G401 (cell line): ENCODE measurements at places on chromosomes 12 and 14.

GRCh38 chr14:64707661-64708060, 3.4 kb downstream of the PLEKHG3 start:
- no peak for DNase-seq

DNA sequence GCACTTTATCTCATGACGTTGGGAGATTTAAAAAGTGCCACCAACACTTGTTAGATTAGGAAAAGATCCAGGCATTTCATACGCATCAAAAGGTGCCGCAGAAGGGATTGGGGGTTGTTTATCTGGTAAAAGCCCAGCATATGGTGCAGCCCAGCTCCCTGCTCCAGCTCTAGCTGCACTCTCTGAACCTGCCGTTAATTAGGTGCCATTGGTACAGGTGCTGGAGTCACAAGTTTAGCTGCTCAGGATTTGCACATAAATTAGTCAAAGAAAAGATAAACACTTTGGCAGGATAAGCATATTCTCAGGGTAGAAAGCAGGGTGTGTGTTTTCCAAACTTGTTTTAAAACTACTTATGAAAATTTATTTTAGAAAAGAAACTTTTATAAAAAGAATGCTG, 932.6 kb upstream of the TMEM132C start:
- peak; percentile 84 for DNase-seq

DNA sequence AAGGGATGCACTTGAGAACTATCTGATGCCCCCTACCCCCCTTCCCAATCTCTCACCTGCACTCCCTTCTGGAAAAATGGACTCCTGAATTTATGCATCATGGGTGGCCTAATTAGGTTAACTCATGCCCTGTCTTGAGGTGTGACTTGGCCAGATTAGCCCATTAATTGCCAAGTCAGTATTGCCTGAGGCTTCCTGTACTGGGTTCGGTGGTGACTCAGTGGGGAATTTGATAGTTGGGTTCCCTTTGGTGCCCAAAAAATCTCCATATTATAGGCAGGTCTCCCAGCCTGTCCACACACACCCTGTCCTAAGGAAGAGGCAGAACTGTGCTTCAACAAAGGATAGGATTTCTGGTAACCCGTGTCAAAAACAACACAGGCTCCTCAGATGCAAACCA, 146.1 kb downstream of the CHST11 start:
- no peak for DNase-seq

DNA sequence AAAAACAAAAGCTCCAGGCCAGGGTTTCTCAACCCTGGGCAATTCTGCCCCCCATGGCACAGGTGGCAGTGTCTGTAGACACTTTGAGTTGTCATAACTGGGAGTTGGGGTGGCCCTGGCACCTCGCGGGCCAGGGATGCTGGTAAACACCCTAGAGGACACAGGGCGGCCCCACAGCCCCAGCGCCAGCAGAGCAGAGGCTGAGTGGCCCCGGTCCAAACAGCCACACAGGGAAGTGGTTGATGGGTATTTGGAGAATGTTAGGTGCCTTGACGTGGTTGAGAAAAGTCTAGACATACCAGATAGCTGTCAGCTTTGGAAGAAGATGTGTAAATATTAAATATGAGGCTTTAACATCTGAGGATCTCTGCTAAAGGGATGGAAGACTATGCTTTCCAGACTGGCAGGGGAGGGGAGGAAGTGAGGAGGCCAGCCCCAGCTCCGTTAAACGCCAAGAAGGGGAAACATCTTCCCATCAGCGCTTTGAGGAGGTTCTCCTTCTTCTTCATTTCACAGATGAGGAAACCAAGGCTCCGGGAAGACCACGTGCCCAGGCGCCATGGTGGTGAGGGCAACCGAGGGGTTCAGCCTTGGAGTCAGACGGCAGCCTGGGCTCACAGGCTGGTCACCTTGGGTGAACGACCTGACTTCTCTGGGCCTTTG, 103.7 kb downstream of the SCARB1 start:
- DNase-seq, result no peak

- no peak for DNase-seq
These were observed 27.8 kb upstream of the NEDD1 start for GRCh38 chr12:96879301-96879700.

- DNase-seq, result no peak
These were observed 3.0 kb upstream of the GARIN2 start for GRCh38 chr14:67186172-67186768.

- DNase-seq, result no peak
These were observed 129.8 kb downstream of the TBX5 start for GRCh38 chr12:114275932-114276785.

GRCh38 chr14:34362641-34363251, 99.3 kb downstream of the SPTSSA start:
- no peak for DNase-seq

DNA sequence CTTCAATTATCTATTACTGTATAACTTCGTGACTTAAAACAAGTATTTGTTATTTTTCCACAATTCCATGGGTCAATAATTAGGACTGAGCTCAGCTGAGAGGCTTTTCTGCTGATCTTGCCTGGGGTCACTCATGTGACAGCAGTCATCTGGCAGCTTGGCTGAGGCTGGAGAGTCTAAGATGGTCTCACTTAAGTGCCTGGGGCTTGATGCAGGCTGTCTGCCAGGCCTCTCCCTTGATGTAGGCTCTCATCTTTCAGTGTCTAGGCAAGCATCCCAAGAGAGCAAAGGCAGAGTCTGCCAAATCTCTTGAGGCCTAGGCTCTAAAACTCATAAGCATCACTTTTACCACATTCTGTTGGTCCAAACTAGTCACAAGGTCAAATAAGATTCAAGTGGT, 93.2 kb downstream of the NKX2-1 start:
- no peak for DNase-seq
